ENCODE measurements at places on chromosomes 3 and 15.

DNA sequence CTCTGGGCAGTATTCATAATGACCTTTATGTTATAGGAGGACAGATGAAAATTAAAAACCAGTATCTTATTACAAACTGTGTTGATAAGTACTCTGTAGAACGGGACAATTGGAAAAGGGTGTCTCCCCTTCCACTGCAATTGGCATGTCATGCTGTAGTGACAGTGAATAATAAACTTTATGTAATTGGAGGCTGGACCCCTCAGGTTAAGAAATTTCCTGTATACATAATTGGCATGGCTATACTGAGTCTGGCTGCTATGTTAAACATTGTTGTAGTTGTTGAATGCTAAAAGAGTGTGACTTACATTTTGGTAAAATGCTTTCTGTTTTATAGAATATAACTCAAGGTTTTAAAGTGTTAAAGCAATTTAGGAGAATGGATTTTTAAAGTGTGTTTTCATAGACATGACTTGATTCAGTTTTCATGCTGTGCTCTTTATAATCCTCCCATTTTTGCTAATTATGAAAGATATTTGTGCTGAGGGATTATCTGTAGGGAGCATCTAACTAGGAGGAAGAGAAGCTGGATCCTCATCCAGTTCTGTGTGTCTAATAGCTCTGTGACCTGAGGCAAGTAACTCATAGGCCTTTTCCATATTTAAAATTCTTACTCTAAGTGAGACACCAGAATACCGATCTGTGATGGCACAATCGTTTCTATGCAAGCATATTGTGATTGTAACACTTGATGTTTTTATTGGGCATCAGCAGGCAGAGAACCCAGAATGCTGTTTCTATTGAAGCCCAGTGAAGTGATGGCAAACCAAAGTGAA, 13.0 kb downstream of the KBTBD12 start:
- no peak for DNase-seq

- no peak for DNase-seq
Measured at GRCh38 chr15:76336254-76337058, at the start of gene ISL2. ISL2 (plus strand) TSS chr15:76336773; CDS start chr15:76336884, 111 bp downstream.

DNA sequence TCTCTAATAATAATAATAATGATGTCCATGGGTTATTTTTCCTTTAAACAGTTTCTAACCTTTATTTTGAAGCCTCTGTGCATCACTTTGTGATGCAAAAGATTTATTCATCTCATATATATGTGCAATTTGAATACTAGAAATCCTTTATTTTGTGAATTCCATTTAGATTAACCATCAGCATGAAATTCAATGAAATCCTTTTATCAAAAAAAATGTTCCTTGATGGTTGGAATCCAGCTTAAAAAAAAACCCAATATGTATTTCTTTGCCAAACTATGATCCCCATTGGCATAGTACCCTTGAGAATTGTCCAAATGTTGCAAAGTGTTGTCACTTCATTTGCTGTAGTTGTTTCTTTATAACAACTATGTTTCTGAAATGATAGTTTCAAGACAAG, 7.4 kb downstream of the TBC1D23 start:
- DNase-seq: no peak

DNA sequence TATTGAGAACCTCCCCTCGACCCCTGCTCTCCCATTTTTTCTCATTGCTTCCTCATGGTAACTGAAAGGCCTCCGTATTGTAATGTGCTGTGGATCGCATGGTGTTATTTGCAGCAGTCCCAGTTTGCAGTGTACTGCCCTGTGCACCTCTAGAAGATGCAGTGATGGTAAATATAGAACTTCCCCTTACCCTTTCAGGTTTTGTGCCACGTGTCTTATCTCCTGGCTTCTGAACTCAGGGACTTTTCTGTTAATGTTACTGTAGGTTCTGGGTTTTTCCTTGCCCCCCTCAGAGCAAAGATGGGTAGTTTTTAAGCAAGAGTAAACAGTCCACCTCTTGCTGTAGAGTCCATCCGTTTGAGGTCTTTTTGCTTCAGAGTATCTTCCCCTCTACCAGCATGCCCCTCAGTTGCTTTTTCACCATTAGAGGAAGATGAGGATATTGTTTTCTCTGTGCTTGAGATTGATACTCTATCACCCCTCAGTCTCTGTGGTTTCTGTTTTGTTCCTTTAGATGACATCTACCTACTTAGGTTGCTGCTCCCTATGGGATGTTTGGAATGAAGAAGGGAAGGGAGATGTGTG, 22.4 kb downstream of the CHD2 start:
- no peak for DNase-seq

DNA sequence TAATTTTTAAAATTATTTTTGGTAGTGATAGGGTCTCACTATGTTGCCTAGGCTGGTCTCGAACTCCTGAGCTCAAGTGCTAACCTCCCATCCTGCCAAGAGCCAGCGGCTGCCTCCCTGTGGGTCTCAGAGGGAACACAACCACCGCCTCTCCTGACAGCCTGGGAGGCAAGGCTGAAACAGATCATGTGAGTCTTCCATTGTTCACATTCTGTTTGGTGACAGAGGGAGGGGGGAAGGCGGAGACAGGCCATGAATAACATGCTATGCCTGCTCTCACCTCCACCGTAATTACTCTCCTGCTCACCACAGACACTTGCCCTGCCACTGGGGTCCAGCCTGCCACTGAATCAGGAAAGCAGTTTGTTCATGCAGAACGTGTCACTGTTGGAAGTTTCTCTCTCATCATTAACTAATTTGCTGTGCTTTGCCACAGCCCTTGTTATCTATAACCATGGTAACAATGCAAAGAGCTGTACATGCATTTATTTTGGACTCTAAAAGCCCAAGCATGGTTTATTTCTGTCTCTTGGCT, 78.4 kb upstream of the RASGRF1 start:
- DNase-seq: peak; percentile 15

DNA sequence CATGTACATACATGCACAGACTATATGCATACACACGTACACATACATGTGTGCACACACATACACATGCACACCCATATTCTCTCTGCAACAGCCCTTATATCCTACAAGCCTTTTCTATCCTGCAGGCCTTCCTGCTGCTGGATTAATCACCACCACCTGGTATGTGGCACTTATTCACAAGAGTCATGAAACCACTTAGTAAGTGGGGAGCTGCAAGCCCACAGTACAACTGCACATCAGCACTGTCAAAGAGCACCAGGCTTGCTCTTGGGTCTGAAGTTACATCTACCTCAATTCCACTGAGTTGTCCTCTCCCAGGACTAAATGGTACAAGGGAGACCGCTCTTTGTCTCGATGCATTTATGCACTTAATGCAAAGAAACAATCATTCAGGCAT, 233.2 kb downstream of the KLF13 start:
- DNase-seq: no peak

GRCh38 chr3:23876923-23877322, 39.9 kb downstream of the NKIRAS1 start:
- DNase-seq: no peak

- no peak for DNase-seq
Measured at GRCh38 chr15:57401546-57401945, 25.2 kb downstream of the CGNL1 start.

DNA sequence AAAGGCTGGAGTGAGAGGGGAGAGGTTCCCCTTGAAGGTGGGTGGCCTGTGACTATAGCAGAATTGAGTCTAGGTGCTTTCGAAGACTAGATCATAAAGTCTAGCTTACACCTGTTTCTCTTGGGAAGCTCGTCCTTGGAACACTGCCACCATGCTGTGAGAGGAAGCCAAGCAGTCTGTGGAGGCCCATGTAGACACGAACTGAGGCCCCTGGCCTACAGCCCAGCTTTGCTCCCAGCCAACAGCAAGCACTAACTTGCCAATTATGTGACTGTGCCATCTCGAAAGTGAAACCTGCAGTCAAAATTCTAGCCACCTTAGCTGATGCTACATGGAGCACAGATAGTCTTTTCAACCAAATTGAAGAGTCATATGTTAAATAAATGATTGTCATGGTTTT, 190.5 kb upstream of the NECTIN3 start:
- peak; percentile 86 for DNase-seq

GRCh38 chr3:89145995-89146394, 38.6 kb downstream of the EPHA3 start:
- DNase-seq: no peak

DNA sequence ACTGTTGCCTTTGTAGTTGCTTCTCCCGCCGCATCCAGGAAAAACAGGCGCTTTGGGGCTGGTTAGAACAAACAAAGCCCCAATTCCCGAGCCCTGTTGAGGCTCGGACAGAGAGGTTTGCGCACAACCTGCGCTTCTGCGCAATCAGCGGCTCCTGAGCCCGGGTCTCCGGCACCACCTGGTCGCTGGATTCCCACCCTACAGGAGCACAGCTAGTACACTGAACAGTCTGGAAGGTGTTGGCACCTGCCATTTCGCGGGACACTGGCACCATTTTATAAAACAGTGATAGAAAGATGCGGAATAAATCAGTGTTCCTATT, 13.8 kb downstream of the ZIC4 start:
- no peak for DNase-seq

DNA sequence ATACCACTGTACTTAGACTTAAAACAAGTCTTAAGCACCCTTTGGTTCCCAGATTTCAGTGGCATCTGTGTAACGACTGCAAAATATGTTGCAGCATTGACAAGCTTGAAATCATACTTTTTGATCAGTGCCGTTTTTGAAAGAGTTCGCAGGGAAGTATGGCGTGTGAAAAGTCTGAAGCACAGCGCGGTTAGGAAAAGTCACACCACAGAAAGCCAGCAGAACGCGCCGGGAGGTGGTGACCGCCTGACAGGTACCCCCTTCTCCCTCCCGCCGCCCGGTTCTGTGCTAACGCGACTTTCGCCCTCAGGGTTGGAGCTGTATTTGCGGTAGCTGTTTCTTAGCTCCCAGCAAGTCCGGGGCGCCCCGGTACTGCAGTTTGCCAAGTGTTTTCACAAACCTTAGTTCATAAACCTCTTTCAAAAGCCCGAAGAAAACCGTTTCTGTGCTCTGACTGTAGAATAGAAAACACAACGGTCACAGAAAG, 481 bp upstream of the CRYBG3 start:
- DNase-seq: peak; percentile 66

- peak; percentile 21 for DNase-seq
Measured at GRCh38 chr15:23035964-23036566, 3.3 kb downstream of the TUBGCP5 start.

- no peak for DNase-seq
Measured at GRCh38 chr15:96274698-96275097, 55.8 kb upstream of the NR2F2 start.

GRCh38 chr3:120435621-120436020, 15.2 kb downstream of the FSTL1 start:
- no peak for DNase-seq

DNA sequence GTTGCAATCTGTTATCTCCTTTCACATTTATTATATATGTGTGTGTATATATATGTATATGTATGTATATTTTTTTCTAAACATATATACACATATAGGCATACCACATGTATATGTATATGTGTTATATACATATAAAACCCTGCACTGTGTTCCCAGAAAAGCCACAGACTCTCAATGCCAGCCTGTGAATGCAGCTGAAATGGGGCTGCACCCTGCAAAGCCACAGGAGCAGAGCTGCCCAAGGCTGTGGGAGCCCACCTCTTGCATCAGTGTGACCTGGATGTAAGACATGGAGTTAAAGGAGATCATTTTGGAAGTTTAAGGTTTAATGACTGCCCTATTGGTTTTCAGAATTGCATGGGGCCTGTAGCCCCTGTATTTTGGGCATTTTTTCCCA, 762.3 kb upstream of the ARPP21 start:
- no peak for DNase-seq

GRCh38 chr3:11602886-11603527, 40.7 kb downstream of the VGLL4 start:
- no peak for DNase-seq

GRCh38 chr15:41561777-41562145, 2.7 kb downstream of the TYRO3 start:
- peak; percentile 16 for DNase-seq

GRCh38 chr3:189143321-189143720, 28.4 kb upstream of the TPRG1 start:
- no peak for DNase-seq

DNA sequence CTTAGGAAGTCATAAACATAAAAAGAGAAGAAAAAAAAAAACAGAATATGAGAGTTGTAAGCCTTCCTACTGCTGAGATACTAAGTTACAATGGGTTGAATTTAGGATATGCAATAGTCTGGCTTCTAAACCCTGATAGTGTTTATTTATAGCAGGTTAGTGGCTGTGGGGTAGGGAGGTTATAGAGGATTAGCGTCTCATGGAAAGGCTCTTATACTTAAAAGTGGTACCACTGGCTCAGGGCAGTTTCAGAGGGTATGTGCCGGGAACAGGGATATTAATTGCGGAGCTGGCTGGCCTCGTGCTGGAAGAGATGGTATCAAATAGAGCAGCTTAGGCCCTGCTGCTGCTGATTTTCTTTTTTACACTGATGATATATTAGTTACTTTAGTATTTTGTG, 60.8 kb downstream of the PFN2 start:
- no peak for DNase-seq

- no peak for DNase-seq
Measured at GRCh38 chr3:42505849-42506410, 3.5 kb downstream of the VIPR1 start.

GRCh38 chr3:129106320-129106719, 15.3 kb downstream of the RAB43 start:
- peak; percentile 20 for DNase-seq

- DNase-seq: no peak
Measured at GRCh38 chr15:78797951-78798350, 13.3 kb downstream of the ADAMTS7 start.

GRCh38 chr3:5456199-5456598, 268.7 kb downstream of the EDEM1 start:
- no peak for DNase-seq

DNA sequence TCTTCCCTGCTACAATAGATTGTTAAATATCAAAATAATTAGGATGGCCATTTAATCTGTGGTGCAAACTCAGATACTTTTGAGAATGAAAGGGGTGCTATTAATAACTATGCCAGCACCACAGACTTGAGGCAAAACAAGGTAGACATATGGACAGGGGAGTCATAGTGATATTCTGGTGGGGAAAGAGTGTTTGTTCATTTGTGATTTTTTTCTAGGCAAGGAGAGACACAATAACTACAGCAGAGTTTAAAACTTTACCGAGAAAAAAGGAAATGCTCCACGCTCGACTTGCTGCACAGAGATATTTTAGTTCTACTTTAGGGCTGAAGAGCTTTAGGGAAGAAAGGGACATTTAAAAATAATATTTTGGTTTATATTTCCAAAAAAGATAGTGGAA, 611.2 kb upstream of the GRM7 start:
- no peak for DNase-seq
